ENCODE measurements at places on chromosomes 12 and 14. TPM values are rescaled to one million over a fixed set of nuclear protein-coding genes. Genes with fewer than 3 reads are reported as not detected.
A peak's percentile ranks its signal among the peaks of the same experiment; 100 is the strongest.

GRCh38 chr14:78959674-78960264, 789.6 kb downstream of the NRXN3 start:
- peak; percentile 22 for DNase-seq

DNA sequence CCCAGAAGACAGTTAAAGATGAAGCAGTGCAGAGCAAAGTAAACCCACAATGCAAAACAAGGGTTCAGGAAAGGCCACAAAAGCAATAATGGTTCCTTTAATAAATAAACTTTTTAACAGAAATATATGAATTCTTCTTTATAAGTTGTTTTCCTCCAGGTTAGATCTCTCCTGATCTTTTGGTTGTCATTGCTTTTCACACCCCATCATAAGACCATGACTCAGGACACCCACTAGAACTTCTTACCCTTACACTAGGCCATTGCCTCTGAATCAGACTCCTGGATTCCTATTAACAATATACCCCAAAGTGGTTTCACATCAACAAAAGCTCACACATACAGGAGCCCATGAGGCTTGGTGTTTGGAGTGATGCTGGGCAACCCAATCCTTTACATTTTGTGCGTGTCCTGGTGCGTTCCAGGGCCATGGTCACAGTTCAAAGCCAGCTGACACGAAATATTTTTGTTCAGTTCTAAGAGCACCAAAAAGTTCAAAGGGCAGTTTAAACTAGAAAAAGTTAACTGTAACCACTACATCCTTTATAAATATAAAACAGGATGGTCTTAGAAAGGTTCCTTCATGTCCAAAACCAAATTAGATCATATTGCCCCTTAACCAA, 187.0 kb downstream of the EPS8 start:
- DNase-seq: peak; percentile 96

DNA sequence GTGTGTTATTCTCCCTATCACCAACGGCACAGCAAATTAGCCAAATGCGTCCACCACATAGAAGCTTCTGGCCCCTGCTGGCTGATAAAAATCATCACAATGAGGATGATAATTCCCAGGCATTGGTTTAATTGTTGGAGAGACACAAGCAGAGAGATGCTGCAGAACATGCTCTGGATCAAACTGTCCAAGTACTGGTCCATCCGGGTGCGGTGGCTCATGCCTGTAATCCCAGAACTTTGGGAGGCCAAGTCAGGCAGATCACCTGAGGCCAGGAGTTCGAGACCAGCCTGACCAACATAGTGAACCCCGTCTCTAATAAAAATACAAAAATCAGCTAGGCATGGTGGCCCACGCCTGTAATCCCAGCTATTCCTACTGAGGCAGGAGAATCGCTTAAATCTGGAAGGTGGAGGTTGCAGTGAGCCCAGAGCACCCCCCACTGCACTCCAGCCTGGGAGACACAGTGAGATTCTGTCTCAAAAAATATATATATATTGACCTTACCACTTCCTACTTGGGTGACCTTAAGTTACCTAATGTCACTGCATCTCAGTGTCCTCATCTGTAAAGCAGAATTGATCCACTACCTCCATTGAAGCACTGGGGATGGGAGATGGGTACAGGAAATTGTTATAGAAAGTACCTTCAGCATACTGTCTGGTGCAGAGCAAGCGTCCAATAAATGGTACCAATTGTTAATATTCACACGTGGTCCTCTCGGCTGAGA, 83.7 kb upstream of the EGLN3 start:
- no peak for DNase-seq

GRCh38 chr14:85607651-85608081, 77.7 kb downstream of the FLRT2 start:
- DNase-seq: no peak

DNA sequence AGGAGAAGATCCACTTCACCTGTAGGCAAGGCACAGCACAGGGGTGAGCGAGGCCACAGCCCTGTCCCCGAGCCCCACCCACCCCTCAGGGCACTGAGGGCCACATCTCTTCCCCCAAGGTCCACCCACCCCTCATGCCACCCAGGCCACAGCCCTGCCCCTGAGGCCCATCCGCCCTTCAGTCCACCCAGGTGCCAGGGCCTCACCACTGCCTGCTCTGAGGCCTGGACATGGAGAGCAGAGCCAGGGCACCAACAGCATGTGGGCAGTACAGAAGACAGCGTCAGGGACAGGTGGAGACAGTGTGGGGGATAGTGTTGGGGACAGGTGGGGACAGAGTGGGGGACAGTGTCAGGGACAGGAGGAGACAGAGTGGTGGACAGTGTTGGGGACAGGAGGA, 138.3 kb downstream of the TMEM121 start:
- DNase-seq: no peak

- peak; percentile 84 for DNase-seq
Measured at GRCh38 chr14:22887260-22887989, 4.4 kb downstream of the REM2 start.

- peak; percentile 96 for DNase-seq
Measured at GRCh38 chr14:64338616-64339316, 44.6 kb upstream of the ESR2 start.

DNA sequence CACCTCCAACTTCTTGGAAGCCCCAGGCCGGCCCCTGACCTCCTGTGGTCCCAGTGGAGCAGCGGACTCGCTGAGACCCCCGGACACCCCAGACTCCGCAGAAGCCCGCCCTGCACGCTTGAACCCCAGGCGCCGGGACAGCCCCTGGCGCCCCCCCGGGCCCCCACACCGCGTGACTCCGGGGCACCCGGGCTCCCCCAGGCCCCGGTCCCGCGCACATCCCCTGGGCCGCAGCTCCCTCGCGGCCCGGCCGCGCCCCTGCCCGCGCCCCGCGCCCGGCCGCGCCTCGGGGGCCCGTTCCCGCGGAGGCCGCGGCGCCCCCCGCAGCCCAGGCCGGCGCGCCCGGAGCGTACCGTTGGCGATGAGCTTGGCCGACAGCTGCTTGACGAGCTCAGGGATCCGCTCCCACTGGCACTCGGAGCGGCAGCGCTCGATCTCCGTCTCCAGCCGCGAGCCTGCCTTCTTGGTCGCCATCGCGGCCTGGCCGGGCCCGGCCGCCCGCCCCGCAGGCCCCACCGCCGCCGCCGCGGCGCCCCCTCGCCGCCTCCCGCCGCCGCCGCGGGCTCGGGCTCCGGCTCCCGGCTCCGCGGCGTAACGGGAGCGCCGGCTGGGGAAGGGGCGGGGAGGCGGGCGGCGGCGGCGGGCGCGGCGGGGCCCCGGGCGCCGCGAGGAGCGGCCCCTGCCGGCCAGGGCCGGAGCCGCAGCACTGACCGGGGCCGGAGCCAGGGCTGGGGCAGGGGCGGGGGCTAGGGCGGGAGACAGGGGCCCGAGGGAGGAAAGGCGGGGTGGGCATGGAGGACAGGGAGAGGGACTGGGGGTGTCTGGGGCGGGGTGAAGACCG, at the start of gene TTC7B:
TTC7B (minus strand) TSS at position 609 of the 841 bp plus-strand sequence; CDS start at position 474, 135 bp downstream.
- no peak for DNase-seq

DNA sequence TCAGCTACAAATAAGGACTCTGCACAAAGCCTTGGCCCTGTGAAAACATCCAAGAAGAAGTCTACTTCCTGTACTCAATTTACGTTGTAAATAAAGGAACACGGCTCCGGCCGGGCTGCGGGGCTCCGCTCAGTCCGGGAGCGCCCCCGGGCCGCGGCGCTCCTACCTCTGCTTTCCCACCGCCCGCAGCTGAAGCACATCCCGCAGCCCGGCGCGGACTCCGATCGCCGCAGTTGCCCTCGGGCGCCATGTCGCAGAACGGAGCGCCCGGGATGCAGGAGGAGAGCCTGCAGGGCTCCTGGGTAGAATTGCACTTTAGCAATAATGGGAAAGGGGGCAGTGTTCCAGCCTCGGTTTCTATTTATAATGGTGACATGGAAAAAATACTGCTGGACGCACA, 502.3 kb upstream of the FOXG1 start:
- no peak for DNase-seq

DNA sequence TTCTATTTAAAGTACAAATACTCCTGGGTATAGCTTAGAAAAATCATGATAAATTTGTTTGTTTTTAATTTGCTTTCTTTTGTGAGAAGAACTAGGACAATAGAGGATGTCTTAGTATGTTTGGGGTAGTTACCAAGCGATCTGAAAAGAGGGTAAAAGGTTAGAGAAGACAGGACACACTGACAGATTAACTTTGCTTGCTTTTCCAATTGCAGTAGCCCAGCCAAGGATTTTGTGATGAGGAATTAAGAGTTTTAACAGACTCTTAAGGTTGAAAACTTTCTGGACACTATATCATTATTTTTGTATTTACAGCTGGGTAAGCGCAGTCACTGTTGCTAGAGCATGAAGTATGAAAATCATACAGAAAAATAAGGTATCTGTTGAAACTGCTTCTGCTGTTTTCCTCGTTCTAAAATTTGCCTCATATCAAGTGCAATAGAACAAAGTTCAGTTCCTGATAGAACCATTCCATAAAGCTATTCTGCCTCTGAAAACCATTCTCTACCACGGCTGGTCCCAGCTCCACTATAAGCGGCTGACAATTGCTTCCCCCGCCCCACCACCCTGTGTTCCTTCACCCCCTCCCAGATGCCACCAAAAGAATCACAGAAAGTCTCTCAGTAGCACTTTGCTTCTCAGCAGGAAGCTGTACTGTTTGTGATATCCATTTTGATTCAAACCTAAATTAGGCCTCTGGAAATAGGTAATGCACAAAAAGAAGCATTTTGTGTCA, 413.4 kb downstream of the BCAT1 start:
- no peak for DNase-seq

GRCh38 chr14:95998656-95999055, 40.5 kb upstream of the C14orf132 start:
- DNase-seq: no peak

DNA sequence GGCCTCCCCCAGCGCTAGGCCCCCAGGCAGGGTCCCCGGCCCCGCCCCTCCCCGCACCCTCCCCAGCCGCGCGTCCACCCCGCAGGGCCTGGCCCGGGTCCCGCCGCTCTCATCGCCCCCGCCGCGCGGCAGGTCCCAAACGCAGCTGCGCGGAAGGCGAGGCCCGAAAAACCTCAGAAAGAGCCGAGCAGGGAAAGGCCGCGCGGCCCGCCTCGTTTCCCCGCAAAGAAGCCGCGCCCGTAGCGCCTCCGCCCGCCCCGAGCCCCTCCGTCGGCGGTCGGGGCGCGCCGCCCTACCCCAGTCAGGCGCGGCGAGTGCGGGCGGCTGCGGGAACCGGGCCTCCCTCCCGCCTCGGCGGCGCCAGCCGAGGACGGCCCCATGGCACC, 324 bp downstream of the POLE start:
- DNase-seq: no peak

- DNase-seq: no peak
Measured at GRCh38 chr12:23523339-23523738, 426.1 kb downstream of the SOX5 start.

- no peak for DNase-seq
Measured at GRCh38 chr12:7072035-7072434, 11.5 kb downstream of the C1S start.

GRCh38 chr14:95935228-95935822, 58.7 kb downstream of the TUNAR start:
- peak; percentile 25 for DNase-seq

DNA sequence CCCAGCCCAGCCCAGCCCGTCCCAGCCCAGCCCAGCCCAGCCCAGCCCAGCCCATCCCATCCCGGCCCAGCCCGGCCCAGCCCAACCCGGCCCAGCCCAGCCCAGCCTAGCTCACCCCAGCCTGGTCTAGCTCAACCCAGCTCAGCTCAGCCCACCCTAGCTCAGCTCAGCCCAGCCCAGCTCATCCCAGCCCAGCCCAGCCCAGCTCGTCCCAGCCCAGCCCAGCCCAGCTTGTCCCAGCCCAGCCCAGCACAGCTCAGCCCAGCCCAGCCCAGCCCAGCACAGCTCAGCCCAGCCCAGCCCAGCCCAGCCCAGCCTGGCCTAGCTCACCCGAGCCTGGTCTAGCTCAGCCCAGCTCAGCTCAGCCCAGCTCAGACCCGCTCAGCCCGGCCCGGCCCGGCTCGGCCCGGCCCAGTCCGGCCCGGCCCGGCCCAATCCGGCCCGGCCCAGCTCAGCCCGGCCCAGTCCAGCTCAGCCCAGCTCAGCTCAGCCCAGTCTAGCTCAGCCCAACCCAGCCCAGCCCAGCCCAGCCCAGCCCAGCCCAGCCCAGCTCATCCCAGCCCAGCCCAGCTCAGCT, 184.7 kb downstream of the TMEM121 start:
- no peak for DNase-seq

Gene TAS2R14
- not detected for total RNA-seq

Gene NINJ2
- not detected for total RNA-seq

Gene LTB4R2
- total RNA-seq: 0.98 TPM

Gene DCN
- not detected for total RNA-seq

Gene MMP17
- total RNA-seq: 1.0 TPM

Gene SLC6A15
- total RNA-seq: 6.2 TPM

Gene AQP6
- not detected for total RNA-seq

Gene CCDC184
- total RNA-seq: not detected

Gene NTS
- total RNA-seq: not detected
